ENCODE measurements at places on chromosomes 12 and 14.

DNA sequence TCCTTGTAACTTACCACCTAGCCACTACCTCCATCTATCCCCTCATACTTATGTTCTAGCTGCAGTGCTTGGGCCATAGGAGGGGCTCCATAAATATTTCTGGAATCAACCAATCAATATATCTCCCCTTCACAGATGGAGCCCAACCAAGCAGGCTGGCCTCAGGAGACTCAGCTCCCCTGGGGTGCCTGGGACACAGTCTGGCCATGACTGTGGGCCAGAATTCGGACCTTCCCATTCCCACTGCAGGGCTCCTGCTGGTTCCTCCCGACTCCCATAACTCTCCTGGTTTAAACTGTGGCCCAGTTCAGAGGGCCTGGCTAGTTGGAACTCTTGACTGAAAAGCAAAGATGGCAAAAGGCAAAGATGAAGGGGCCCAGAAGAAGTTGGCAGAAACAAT lies 13.0 kb downstream of the TTC7B start:
- no peak for DNase-seq

GRCh38 chr14:69708586-69709560 lies 58.1 kb upstream of the SRSF5 start:
- DNase-seq, result peak; percentile 34

- DNase-seq, result no peak
Measured at GRCh38 chr12:76898442-76898841, 19.6 kb upstream of the CSRP2 start.

- DNase-seq, result no peak
Measured at GRCh38 chr12:48024735-48025134, 20.5 kb upstream of the COL2A1 start.

DNA sequence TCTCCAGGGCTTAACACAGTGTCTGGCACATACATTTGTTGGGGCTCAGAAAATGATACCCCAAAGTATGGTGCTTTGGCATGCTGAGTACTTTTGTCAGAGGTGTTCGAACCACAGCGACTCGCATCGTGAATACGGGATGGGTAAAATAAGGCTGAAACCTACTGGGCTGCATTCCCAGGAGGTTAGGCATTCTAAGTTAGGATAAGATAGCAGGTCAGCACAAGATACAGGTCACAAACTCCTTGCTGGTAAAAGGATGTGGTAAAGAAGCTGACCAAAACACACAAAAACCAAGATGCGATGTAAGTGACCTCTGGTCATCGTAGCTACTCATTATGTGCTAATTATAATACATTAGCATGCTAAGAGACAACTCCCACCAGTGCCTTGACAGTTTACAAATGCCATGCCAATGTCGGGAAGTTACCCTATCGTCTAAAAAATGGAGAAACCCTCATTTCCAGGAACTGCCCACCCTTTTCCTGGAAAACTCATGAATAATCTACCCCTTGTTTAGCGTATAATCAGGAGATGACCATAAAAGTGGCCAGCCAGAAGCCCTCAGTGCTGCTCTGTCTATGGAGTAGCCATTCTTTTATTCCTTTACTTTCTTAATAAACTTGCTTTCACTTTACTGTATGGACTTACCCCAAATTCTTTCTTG lies 3.3 kb upstream of the AEBP2 start:
- DNase-seq, result no peak

GRCh38 chr12:64103825-64104740 lies 118.0 kb downstream of the KICS2 start:
- DNase-seq, result no peak

DNA sequence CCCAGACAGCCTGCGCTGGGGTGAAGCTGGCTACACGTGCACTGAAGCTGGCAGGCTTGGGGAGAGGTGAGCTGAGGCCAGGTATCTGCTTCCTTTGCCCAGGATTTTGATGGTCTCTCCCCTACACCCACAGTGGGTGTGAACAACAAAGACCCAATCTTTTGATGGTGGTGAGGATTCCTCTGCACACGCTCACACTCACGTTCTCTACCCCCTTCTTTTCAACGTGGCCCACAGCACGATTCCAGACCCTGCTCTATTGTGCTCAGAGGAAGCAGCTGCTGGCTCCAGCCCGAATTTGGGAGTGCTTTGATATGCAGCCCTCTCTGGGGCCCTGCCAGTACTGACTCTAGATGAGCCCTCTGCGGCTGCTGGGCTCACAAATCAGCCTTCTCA lies 4.9 kb downstream of the CD9 start:
- no peak for DNase-seq

DNA sequence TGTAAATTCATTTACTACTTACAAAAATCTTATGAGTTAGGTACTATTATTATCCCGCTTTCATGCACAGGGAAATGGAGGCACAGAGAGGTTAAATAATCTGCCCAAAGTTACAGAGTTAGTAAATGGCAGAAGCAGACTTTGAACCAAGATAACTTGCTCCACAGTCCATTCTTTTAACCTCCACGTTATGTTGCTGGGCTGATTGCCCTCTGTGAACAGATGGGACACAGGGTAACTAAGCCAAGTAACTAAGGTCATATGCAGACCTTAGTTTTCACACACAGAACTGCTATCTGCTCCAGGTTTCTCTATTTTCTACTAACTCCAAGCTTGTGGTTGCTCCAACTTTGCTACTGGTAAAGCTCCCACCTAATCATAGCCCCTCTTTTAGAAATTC lies 147.1 kb upstream of the IFNG-AS1 start:
- no peak for DNase-seq

GRCh38 chr14:61102549-61103466 lies 121.8 kb downstream of the SLC38A6 start:
- no peak for DNase-seq

GRCh38 chr14:32072676-32073075 lies 4.4 kb upstream of the ARHGAP5 start:
- DNase-seq, result no peak

- no peak for DNase-seq
Measured at GRCh38 chr12:71187379-71187778, 29.6 kb upstream of the TSPAN8 start.

GRCh38 chr14:84807673-84808072 lies 722.3 kb upstream of the FLRT2 start:
- DNase-seq, result no peak

- no peak for DNase-seq
Measured at GRCh38 chr12:96698965-96699364, 208.1 kb upstream of the NEDD1 start.

DNA sequence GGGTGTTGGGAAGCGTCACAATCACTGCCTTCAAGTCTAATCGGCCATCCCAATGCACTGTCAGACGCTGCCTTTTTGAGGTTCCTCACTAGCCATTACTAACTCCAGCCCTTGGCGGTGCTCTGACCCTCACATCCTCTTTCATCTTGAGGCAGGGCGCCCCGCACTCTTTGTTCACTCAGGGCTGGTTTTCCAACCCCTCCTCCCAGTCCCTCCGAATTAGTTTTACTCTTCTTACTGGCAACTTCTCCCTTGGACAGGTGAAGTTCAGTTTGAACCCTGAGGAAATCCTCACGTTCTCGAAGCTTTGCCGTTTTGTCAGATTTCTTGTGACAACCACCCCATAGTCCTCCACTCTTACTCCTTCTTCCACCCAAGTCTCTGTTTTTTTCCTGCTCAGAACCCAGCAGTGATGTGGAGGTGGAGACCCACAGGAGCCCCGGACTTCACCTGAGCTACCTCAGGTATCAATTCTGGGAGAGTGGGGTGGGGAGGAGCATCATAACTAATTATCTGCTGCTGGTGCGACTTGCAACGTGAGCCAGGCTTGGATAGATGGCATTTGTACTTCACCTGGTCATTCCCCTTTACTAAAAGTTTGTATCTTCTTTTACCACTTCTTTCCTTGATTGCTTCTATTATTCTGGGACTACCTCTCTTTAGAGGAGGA lies 757 bp downstream of the ZC3H10 start:
- no peak for DNase-seq

- DNase-seq, result no peak
Measured at GRCh38 chr12:12327802-12328201, 22.2 kb downstream of the MANSC1 start.

DNA sequence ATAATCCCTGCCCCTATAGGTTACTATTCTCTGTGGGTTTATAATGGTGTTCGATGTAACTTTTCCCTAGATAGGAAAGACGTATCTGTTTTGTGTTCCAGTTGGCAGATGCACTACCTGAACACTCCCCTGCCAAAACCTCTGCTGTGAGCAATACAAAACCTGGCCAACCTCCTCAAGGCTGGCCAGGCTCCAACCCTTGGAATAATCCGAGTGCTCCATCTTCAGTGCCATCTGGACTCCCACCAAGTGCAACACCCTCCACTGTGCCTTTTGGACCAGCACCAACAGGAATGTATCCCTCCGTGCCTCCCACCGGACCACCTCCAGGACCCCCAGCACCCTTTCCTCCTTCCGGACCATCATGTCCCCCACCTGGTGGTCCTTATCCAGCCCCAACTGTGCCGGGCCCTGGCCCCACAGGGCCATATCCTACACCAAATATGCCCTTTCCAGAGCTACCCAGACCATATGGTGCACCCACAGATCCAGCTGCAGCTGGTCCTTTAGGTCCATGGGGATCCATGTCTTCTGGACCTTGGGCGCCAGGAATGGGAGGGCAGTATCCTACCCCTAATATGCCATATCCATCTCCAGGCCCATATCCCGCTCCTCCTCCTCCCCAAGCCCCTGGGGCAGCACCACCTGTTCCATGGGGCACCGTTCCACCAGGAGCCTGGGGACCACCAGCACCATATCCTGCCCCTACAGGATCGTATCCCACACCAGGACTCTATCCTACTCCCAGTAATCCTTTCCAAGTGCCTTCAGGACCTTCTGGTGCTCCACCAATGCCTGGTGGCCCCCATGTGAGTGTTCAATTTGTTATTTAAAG lies 11.3 kb downstream of the MAPK1IP1L start:
- no peak for DNase-seq

DNA sequence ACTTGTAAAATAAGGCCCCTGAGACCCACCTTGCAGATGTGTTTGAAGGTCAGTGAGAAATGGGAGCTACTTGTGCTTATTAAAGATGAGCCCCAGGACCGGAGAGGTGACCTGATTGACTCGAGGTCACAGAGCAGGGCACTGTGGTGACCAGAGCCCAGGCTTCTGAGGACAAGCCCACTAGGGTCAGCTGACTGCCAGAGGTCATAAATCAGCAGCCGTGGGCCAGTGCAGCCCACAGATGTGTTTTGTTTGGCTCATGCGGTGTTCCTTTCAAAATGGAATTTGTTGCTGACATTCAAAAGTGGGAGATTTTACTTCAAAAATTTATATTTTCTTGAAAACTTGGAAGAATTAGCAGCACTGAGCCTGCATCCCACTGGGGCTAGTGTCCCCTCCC lies 24.5 kb downstream of the JDP2 start:
- no peak for DNase-seq

- DNase-seq, result no peak
Measured at GRCh38 chr14:78975734-78976133, 805.6 kb downstream of the NRXN3 start.

GRCh38 chr14:62143245-62143644 lies 381.0 kb downstream of the SNAPC1 start:
- no peak for DNase-seq

GRCh38 chr14:105818712-105819005 lies 292.3 kb downstream of the TMEM121 start:
- no peak for DNase-seq

DNA sequence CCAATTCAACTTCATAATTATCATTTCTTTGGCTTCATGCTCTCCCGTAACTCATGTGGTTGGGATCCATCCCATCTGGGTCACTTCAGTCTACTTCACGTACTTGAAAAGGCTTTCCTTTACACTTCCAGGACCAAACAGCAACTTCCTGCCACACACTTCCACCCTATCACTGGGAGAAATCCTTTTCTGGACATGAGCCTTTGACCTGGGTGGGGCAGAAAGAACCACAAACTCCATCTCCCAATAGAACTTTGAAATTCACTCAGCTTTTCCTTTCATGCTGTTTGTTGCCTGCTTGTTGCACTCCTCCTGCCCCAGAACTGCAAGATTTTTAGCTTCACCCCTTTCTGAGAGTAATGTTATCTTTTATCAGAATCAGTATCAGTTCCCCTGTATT lies 18.4 kb upstream of the GALNT16 start:
- no peak for DNase-seq

DNA sequence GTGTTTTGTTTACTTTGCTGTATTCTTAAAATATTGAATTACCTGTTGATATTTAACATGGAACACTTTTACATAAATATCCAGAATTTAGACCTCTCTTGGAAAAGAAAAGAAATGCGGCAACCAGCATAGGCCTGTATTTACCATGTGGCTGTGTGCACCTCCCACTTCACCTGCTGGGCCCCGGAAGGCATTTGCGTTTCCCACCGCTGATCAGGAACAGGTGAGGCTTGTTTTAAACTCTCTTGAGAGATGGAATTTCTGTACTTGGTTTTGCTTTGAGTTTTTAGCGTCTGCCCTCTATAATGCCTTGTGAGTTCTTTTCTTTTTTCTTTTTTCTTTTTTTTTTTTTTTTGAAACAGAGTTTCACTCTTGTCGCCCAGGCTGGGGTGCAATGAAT lies 124.2 kb downstream of the GLT1D1 start:
- DNase-seq, result no peak

DNA sequence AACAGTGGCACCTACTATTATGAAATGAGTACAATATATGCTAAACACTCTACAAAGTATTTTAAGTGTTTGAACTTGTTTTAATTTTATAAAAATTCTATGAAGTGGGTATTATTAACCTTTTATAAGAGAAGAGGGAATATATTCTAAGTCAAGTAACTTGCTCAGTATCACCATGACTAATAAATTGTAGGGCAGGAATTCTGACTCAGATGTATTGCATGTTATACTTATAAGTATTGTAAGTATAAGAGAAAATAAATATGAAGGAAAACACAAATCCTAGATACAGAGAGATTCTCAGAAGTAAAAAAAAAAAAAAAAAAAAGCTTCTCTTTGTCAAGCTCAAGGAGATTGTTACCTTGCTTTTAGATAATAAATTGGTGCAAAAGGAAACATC lies 893.2 kb downstream of the SLC16A7 start:
- DNase-seq, result no peak

DNA sequence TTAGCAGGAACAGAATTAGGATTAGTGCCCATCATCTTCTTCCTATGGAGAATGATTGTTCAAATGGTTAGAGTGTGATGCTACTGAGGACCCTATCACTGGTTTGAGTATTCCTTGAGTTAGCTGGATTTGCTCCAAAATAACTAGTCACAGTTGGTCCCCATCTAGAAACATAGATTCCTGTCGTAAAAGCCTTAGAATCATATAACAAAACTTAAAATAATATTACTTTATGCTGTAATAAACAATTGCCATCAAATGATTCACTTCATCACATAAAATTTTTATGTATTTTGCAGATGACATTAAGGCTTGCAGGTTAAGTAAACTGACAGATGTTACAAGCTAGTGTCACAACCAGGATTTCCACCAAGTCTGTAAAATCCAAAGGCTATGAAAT lies 209.8 kb downstream of the CCER1 start:
- DNase-seq, result no peak

DNA sequence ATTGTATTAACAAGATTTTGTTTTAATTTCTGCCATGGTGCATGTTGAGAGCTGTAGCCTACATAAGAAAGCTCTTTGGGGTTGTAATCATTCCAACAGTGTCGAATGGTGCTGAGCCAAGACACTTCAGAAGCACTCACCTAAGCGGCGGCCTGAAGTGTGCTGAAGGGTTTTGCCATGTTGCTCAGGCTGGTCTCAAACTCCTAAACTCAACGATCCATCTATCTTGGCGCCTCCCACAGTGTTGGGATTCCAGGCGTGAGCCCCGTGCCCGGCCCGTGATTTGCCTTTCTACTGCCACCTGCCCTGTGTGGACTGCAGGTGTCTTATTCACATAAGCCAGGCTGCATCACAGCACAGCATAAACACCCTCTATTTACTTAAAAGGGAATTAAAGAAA lies 48.9 kb downstream of the AMN start:
- DNase-seq, result no peak

- no peak for DNase-seq
Measured at GRCh38 chr12:18476861-18477260, 215.5 kb downstream of the PIK3C2G start.

Measured in activated naive CD8-positive, alpha-beta T cell treated with anti-CD3 and anti-CD28 coated beads, Interleukin-2, amount 50 U/mL, for 24 hours (primary cell).